ENCODE measurements at places on chromosomes 1 and 21. TPM values are rescaled to one million over a fixed set of nuclear protein-coding genes. Genes with fewer than 3 reads are reported as not detected.

GPR25 gene
- 0.64 TPM for total RNA-seq

MIER1 gene
- total RNA-seq: 64.6 TPM

S100A7 gene
- total RNA-seq: not detected

- DNase-seq: no peak
Measured at GRCh38 chr1:31593136-31593665, 16.9 kb downstream of the TINAGL1 start.

DNA sequence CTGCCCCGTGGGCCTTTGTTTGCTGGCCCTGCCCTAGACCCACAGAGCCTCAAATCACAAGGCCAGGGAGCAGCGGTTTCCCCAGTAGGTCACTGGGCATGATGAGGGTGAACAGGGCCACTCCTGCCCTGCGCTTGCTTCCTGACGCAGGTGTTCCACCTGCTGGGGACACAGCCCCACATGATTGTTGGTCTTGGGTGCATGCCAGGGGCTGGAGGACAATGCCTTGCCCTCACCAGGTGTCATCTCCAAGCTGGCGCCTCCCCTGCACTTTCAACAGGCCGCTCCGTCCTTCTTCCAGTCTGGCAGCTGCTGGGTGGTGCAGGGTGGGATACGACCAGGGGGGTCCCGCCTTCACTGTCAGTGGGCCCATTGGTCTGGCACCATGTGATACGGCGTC, 24.3 kb downstream of the IL10RB start:
- DNase-seq: peak; percentile 84

DNA sequence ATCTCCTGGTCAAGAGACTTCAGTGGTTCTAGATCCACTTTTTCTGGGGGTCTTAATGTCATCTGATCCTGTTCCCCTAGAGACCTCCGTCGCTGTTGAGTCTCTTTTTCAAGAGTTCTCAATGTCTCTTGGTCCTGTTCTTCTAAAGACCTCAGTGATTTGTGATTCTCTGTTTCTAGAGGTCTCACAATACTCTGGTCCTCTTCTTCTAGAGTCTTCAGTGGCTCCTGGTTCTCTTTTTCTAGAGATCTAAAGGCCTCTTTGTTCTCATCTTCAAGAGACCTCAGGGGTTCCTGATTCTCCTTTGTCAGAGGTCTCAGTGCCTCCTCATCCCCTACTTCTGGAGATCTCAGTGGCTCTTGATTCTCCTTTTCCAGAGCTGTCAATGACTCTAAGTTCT, 5.4 kb downstream of the NES start:
- no peak for DNase-seq

DNA sequence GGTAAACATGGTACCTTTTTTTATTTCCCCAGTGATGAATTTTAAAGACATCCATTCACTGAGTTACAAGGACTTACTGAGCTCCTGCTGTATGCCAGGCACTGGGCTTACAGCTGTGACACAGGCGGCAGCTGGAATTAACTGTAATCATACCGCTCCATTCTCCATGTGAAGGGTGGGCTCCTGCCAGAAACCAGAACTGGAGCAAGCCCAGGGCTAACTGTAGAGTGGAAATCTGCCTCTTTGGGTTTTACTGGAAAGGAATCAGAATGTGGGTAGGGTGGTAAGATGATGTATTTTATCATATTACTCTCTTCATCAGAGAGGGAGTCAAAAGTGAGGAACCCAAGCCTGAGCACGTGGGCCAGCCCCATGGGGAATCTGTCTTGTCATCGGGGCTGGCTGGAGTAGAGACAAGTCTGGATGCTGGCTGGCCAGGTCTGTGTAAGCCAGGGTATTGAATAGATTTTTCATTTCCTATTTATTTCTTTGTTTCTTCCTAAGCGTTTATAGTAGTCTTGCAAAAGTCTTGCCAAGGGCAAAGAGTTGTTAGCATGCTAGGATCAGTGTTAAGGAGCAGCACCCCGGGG, 21.5 kb downstream of the FGGY start:
- DNase-seq: no peak

GRCh38 chr1:75785320-75785982, 605 bp upstream of the RABGGTB start:
- DNase-seq: no peak

DNA sequence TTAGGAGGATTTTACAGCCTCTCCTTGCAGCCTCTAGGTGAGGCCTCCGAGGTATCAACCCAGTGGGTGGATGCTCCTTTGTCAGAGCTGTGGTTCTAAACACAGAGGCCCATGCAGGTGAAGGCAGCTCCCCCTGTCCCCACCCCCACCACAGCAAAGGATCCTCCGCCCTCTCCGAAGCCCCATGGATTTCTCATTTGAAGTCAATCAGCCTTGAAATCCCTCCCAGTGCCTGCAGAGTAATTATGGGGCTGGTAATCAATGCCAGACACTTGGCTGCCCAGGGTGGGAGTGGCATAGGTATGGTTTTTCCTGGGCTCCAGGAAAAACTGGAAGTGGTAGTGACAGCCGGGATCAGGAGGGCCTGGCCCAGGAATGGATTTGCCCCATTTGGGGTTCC, 119.5 kb upstream of the CSF3R start:
- no peak for DNase-seq

GRCh38 chr1:25566730-25567341, 23.4 kb downstream of the LDLRAP1 start:
- no peak for DNase-seq

DNA sequence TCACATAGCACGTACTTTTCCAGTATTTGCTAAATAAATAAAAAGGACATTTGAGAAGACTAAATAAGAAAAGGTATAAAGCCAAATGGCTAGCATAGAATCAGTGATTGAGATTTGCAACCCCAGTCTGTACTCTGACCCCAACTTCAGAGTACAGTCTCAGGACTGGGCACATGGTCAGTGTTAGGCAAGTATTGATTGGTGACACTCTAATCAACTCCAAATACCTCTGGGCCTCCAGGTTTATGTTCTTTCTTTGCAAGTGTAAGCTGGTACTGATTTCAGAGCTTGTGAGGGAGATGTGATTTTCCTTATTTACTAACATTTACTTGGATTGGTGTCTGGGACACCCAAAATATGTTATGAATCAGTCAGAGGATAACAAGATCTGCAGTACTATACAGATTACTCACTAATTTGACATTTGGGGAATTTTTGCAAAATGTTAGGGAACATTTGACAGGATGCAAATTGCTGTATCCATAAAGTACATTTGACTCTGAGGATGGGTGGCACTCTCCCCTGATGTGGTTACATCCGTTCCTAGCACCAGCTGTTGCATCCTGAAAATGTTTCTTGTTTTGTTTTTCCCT, 34.2 kb downstream of the LMO4 start:
- DNase-seq: no peak

- DNase-seq: no peak
Measured at GRCh38 chr1:205827623-205828022, 14.6 kb upstream of the SLC41A1 start.

DNA sequence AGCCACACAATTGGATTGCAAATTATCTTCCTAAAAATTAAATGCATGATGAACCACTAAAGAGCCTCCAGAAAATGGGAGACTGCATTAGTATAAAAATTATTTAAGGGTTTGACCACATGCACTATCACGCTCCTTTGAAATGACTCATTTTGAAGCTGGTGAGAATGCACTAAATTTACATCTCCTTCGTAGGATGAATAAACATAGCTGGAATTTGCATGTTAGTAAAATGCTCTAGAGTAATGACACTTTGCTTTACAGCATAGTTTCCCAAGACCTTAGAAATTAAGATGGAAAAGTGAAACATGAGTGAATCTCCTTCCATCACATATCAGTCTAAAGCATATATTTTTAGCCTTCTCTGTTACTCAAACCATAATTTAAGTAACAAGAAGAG, 2.4 kb downstream of the PLPPR4 start:
- no peak for DNase-seq

Data from left colon (tissue), 2 donors.